Vagina (tissue), 2 donors: ENCODE measurements at places on chromosomes 1 and 21.

DNA sequence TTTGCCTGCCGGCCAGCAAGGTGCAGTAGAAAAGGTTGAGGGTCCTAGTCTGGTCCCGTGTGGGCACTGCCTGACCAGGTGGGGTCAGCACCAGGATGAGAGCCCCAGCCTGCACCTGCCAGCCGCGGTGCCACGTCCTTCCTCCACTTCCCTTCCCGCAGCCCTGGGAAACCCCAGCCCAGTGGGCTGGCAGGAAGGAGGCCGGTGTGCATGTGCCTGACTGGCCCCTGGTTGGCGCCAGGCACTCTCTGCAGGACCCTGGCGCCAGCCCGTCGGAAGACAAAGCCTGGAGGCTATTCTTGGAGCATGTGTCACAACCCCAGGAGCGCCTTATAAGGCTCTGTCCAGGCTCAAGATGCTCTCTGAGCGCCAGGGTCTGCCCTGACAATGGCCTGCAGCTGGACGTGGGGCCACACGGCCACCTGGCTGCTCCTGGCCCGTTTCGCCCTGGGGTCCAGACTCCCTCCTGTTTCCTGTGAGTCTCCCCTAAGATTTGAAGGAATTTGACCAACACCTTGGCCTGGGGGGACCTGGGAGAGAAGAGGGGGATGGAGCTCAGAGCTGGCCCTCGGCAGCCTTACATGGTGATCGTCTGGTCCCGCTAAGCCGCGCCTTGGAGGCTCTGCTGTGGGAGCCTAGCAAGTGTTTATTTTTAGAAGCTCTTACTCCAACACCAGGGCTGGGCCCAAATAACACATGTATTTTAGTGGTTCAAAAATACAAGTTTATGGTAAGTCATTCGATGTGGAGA, 31.9 kb upstream of the POFUT2 start:
- no peak for DNase-seq

DNA sequence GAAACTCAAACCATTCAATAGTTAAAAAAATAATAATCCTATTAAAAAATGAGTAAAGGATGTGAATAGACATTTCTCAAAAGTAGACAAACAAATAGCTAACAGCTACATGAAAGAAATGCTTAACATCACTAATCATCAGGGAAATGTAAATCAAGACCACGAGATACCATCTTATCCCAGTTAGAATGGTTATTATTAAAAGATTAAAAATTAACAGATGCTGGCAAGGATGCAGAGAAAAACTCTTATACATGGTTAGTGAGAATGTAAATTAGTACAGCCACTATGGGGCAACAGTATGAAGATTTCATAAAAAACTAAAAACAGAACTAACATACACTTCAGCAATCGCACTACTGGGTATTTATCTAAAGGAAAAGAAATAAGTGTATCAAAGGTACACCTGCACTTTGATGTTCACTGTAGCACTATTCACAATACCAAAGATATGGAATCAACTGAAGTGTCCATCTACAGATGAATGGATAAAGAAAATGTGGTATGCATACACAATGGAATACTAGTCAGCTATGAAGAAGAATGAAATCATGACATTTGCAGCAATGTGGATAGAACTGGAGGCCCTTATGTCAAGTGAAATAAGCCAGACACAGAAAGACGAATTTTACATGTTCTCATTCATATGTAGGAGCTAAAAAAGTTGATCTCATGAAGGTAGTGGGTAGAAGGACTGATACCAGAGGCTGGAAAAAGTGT, 117.9 kb downstream of the ACBD6 start:
- no peak for DNase-seq

GRCh38 chr1:168419736-168420135, 124.1 kb downstream of the XCL2 start:
- no peak for DNase-seq

- no peak for DNase-seq
Measured at GRCh38 chr1:170077926-170078325, 3.4 kb upstream of the KIFAP3 start.

GRCh38 chr1:103211073-103211472, 102.8 kb upstream of the COL11A1 start:
- no peak for DNase-seq

DNA sequence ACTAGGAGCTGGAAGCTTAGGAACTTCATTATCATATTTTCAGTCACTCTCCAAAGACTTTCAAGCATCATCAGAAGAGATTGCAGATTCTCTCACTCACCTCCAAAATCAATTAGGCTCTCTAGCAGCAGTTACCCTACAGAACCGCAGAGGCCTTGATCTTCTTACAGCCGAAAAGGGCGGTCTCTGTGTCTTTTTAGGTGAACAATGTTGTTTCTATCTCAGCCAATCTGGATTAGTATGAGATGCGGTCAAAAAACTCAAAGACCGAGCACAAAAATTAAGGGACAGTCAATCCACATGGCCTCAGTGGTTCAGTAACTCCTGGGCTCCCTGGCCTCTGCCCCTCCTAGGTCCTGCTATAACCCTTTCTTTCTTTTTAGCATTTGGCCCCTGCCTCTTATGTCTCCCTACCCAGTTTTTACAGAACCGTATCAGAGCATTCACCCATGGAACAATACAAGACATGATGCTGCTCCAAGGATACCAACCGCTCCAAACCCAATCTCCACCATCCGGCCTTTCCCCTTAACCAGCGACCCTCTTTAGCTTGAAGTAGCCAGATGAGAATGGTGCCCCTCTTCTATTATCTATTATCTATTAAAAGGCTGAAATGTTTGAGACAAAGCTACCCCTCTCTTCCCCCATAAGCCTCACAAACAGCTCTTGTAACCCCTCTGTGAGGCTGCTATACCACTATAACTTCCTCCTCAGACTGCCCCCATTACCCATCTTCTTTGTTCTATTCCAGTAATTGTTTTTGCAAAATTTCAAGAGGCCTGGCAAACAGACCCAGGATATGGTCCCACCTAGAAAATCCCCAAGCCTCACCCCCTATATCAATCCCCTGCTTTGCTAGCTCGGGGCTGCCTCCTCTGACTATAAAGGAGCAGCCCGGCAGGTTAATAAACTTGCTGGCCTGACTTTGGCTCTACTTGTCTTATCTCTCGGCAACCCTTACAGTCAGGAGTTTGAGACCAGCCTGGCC, 18.7 kb upstream of the CA6 start:
- no peak for DNase-seq

DNA sequence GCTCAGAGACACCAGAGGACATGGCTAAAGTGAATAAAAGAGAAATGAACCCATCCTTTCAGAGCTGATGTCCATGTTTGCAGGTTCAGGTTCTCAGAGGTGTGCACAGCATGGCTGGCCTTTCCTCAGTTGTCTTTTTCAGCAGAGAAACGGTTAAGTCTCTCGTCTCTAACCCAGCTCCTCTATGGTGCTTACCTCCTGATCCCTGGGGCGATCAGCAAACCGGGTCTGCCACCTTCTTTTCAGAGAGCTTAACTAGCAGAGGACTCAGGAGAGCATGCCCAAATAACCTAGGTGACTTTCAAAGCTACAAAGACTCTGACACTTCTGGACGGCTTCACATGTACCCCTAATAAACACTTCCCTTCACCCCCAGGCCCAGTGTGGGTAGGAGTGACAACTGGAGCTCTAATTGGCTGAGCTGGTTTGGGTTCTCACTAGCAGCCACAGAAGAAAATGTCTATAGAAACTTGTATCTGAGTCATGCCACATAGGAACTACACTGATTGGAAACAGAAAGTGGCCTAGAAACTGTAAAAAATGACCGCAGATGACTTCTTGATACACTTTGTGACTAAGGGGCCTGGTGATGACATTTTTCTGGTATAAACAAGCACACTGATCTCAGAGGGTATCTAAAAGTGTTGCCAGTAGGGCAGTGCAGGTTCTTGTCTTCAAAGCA, at the start of gene AIM2:
Gene AIM2 (minus strand): TSS at position 329 of the 682 bp plus-strand sequence. CDS start 3,267 bp downstream, outside the sequence.
- no peak for DNase-seq

DNA sequence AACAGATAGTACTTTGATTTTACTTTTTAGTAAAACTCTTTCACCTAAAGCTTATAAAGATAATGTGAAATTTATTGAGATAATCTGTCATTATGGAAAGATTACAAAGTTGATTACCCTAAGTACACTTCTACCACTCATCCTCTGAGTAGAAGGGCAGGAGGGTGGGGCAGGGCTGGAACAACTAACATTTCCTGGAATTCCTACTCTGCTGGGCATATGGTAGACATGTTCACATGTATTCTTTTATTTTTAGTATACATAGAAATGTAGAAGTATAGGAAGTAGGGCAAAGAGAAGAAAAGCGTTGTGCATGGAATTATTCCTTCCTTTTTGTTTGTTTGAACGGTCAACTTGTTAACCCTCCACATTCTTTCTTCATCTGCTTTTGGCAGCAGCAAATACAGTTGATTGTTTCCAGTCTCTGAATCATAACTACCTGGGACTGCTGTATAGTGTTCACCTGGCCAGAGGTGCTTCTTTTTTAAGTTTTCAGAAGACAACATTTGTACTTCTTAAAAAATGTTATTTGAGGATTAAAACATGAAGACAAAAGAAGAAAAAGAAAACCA, 85.1 kb downstream of the POU2F1 start:
- DNase-seq = no peak

DNA sequence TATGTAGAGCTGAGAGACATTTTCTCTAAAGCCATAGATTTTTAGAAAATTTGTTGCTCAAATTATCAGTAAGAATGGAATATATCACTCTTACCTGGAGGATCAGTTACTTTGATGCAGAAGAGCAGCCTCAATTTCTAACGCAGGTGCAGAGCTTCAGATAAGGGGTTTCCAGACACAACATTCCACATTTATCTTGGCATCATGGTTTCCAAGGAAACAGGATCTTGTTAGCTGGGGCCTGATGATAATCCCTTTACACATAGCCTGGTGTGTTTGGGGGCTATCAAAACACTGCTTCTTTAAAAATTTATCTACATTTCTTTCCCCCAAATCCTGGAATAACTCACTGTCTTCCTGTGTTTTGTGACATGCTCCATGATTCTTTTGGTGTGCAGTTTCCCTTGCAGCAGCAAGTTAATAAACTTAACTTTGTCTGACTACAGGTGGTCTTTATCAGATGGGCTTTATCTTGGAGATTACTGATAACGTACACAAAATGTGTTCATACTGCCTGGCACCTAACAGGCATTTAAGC, 2.7 kb upstream of the STX12 start:
- no peak for DNase-seq

GRCh38 chr1:230515451-230516145, 89.5 kb upstream of the PGBD5 start:
- DNase-seq = no peak

DNA sequence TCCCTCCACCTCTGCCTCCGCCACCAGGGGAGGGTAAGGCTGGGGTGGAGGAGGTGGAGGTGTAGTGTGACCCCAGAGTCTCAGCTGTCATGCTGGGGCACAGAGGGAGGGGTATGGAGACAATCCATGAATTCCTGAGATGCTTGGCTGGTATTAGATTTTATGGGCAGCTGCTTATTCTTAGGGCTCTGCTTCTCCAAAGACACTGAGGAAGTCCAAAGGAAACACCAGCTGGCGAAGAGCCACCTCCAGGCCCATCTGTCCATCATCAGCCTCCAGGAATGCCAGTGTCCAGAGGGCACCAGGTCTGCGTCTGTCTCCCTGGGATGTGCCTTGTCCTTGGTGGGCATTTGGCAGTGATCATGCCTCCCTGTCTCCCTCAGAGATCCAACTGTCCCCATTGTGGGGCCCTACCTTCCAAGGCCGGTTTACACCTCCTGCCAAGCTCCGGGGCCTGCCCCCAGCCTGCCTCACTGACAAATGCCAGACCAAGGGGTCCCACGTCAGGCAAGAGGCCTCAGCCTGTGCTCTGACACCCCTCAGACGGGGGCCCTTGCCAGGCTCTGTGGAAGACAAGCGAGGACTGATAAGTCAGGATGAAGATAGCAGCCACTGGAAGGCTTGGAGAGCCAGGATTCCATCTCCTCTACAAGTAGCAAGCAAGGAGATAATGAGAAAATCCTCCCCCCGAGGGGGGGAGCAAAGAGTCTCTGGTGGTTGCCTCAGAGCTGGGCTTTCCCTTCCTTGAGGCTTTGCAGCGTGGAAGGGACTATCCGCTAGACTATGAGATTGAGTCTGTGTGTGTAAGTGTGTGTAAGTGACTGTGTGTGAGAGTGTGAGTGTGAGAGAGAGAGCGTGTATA, 1.6 kb downstream of the TNNI1 start:
- DNase-seq = no peak

- DNase-seq = no peak
Measured at GRCh38 chr1:63892632-63893395, 119.0 kb downstream of the ROR1 start.

- no peak for DNase-seq
Measured at GRCh38 chr1:218837051-218837450, 336.6 kb upstream of the LYPLAL1 start.

GRCh38 chr1:83693427-83694126, 305.4 kb downstream of the TTLL7 start:
- DNase-seq = no peak

GRCh38 chr1:50023292-50024159, at the start of gene AGBL4:
Gene AGBL4 (minus strand): TSS chr1:50023954.
- no peak for DNase-seq

DNA sequence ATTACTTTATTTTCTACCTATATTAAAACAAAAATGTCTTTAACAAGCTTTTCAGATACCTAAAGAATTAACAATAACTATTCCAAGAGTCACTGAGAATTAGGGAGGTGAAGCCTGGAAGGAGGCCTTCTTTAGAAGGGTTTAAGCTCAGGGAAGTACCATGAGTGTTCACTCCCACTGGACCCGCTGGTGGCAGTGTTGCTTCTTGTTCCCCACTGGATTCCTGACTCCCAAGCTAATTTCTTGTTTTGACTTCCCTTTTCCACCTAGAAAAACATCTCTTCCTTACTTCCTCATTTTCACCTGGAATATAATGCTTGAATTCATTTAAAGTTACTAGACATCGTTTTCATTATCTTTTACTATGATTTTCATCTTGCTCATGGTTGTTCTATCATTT, 264.2 kb downstream of the HMCN1 start:
- no peak for DNase-seq

- DNase-seq = no peak
Measured at GRCh38 chr1:229756666-229757065, 130.6 kb downstream of the URB2 start.

GRCh38 chr1:246513619-246514343, 6.7 kb upstream of the SMYD3 start:
- DNase-seq = no peak

GRCh38 chr1:6599141-6599975, 3.3 kb downstream of the KLHL21 start:
- DNase-seq = no peak

DNA sequence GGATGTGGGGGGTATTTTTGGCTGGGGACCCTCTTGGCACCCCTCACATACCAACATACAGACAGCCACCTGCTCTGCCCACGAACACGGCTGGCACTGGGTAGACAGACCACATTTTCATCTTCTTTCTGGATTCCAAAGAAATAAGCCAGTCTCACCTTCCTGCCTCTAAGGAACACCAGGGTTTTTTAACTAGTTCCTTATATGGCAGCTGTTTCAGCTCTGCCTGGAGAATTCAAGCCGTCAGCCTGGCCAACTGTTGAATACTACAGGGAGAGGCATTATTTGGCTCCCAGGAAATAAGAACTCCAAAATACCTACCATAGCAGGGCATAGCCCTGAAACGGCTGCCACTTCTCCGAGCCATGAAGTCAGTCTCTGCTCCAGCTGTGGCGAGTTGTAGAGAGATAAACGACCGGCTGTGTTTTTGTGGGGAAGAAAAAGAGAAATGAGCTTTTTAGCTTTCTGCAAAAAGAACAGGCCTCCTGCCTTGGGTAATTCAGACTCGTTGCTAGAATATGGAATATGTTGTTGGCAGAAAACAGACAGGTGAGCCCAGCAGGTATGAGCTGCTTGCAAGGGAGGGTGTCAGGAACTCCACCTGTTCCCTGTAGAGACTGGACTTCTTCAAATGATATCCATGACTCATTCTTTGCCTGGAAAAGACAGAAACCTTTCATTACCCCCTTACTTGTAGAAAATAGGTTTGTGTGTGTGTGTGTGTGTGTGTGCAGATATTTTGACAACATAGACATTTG, 51.8 kb downstream of the MT1HL1 start:
- DNase-seq = no peak
